ENCODE measurements at places on chromosomes 11 and 22.

DNA sequence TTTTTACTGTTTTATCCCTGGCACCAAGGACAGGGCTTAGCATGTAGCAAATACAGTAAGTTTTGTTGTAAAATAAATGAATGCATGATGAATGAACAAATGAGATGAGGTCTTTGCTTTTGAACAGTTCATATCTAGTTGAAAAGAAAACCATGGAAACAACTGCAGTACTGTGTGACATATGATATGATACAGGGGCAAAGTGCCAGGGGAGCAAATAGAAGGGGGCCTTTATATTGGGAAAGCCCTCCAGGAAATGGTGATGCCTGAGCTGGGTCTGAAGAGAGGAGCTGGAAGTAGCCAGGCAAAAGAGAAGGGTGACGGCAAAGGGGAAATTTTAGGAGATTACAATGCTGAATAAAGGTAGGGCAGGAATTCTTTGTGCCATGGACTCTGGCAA lies 63.8 kb upstream of the UCP3 start:
- peak; percentile 31 for DNase-seq

- DNase-seq = no peak
Observed at GRCh38 chr11:109859045-109859724, 234.0 kb upstream of the ZC3H12C start.

DNA sequence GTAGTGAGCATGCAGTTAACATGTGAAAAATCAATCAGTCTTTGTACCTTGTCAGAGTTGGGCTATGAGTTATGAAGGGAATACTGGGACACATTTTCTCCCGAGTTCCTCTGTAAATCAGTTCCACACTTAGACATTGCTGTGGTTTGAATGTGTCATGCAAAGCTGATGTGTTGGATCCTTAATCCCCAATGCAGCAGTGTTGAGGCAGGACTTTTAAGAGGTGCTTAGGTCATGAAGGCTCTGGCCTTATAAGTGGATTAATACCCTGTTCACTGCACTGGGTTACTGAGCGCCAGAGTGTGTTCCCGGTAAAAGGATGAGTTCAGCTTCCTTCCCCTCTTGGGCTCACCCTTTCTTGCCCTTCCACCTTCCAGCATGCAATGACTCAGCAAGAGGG lies 742.1 kb upstream of the TENM4 start:
- no peak for DNase-seq

GRCh38 chr22:44710474-44711240 lies 8.7 kb downstream of the PRR5 start:
- DNase-seq = no peak

- no peak for DNase-seq
Observed at GRCh38 chr11:83571302-83571701, 285.1 kb upstream of the CCDC90B start.

DNA sequence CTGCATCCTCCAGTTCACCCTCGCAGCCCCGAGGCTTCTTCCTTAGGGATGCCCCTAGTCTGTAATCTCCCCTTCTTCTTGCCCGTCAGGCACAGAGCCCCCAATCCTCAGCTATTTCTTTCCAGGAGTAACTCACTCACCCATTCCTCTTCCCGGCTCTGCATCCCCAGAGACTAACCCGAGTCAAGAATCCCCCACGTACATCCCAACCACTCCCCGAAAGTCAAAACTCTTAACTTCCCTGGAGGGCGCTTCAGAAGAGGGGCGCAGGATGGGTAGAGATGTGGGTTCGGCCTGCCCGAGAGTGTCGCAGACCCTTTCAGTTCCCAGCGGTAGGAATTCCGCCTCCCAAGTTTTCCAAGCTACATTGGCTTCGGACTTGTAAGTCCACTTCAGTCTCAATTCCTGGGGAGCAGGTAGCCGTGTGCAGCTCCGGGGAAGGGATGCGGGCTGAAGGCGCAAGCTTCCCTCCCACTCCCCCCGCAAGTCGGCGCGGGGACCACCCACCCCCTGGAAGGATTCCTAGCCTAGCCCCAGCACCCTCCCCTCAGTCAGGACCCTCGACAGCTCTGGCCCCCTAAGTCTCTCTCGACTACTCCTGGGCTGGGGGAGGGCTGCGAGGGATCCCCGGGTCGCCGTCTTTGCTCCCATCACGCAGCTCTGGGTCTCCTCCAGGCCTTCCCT lies 871 bp downstream of the BDNF start:
- no peak for DNase-seq

- peak; percentile 65 for DNase-seq
Observed at GRCh38 chr11:18720808-18721560, 5.0 kb downstream of the IGSF22 start.

- no peak for DNase-seq
Observed at GRCh38 chr11:104152941-104153505, 10.9 kb downstream of the PDGFD start.

DNA sequence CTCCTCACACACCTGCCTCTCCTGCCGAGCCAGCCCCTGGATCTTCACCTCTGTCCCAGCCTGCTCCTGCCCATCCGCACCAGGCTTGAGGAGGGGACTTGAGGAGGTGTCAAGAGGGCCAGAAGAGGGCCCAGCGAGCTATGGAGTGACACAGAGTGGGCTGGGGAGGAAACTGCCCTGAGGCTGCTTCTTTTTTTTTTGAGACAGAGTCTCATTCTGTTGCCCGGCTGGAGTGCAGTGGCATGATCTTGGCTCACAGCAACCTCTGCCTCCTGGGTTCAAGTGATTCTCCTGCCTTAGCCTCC lies 21.9 kb upstream of the CDON start:
- no peak for DNase-seq

- no peak for DNase-seq
Observed at GRCh38 chr11:104897891-104898684, at the start of gene CASP12. TSS of gene CASP12 (minus strand) at chr11:104898460.

GRCh38 chr22:42608823-42609361 lies 5.8 kb downstream of the POLDIP3 start:
- peak; percentile 52 for DNase-seq

- DNase-seq = no peak
Observed at GRCh38 chr11:68818181-68818580, 23.5 kb downstream of the CPT1A start.

DNA sequence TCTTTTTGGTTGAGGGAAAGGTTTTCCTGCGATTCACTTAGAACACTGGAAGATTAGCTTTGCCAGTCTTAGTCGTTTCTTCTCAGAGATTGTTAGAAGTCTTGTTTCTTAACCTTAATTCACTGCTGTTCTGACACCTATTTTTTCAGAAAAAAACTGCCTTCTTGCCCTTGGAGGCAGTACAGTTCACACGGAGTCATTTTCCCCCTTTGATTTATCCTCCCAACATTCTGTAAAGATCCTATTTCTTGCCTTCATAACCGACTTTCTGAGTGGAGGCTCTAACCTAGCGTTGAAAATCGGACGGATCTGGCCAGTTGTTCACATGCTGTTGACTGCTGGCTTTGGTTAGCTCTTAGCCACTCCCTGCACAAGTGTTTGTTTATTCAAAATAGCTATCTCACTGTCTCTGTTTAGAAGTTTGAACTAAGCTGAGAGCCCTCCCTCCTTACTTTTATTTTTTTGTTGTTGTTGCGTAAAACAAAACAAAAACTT lies 737 bp downstream of the BCL2L13 start:
- DNase-seq = peak; percentile 2

DNA sequence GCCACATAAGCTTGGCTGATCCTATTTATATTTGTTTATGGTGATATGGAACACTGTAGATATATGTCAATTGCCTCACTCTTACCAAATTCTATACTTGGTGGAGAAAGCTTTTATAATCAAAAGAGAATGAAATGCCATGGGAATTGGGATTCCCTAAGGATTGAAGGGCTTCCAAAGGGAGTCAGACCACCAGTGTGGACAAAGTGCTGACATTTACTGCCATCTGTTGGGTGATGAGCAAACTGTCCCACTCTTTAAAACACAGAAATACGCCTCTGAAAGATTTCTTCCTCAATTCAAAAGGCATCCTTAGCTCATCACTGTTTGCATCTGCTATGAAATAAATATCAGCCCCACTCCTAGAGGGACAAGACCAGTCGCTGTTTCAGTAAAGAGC lies 7.1 kb downstream of the SLC1A2 start:
- DNase-seq = peak; percentile 21

- DNase-seq = no peak
Observed at GRCh38 chr11:131681920-131682319, 311.5 kb downstream of the NTM start.

- DNase-seq = no peak
Observed at GRCh38 chr11:636511-637332, at the start of gene DRD4. TSS of gene DRD4 (plus strand) at chr11:637269. CDS start at chr11:637305, 36 bp downstream.

GRCh38 chr11:84990141-84990540 lies 637.0 kb downstream of the DLG2 start:
- DNase-seq = no peak

DNA sequence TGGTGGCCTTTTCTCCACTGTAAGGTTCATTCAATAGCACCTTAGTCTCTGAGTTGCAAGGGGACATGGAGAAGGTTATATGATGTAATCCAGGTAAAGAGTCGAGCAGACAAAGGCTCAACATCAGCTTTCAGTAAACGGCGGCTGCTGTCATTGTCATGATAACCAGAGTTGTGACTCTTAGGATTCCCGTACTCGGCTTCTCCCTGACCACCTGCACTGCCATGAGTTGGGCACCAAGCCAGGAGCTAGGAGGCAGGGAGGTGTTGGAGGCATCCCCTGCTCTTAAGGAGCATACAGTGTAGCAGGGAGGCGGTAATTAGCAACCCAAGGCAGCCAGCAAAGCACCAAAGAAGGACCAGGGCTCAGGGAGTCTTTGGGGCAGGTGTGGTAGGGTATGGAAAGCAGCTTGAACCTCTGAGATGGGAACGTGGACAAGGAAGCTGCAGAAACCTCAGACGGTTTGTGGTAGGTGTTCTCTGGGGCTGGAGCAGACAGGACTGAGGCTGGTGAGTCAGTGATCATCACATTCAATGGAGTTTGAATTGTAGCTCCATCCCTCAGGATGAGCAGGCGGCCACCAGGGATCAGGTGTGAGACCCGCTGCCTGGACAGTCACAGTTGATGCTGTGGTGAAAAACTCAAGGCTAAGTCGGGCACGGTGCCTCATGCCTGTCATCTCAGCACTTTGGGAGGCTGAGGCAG lies 31.7 kb downstream of the LIF start:
- peak; percentile 51 for DNase-seq

- no peak for DNase-seq
Observed at GRCh38 chr11:35116245-35116644, 22.7 kb upstream of the CD44 start.

DNA sequence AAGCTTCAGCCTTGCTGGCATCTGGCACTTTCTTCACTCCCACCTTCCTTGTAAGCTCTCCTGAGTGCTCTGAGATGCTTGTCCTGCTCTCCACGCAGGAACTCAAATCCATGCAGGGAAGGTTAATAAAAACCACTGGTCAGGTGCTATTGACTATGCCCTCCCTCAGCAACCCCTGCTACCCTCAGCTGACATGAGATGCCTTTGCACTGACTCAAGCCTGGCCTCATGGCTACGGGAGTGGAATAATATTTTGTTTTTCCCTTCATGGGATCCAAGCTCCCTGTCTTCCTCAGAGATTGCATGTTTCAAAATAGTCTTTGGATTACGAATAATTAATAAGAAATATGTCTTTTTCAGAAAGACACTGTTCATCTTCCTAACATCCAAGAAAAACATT lies 31.7 kb upstream of the ABCC8 start:
- no peak for DNase-seq

DNA sequence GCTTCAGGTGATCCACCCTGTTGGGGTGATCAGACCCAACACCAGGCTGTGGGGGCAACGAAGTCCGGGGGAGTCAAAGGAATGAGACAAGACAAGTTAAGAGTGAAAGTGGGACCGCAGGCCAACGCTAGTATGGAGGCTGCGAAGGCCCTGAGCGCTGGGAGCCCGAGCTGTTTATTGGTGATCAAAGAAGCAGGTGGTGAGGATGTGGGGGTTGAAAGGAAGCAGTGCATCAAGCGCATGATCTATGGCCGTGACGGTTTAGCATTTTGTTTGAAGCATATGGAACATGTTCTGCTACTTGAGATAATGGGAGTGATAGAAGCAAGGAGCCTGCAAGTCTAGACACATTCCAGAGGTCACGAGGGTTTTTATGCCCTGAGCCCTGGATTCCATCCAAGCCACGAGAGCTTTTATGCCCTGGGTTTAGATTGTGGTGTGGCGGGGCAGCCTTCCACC lies 49.5 kb downstream of the MCHR1 start:
- DNase-seq = no peak

- DNase-seq = no peak
Observed at GRCh38 chr22:24443668-24444067, 16.3 kb downstream of the ADORA2A start.

DNA sequence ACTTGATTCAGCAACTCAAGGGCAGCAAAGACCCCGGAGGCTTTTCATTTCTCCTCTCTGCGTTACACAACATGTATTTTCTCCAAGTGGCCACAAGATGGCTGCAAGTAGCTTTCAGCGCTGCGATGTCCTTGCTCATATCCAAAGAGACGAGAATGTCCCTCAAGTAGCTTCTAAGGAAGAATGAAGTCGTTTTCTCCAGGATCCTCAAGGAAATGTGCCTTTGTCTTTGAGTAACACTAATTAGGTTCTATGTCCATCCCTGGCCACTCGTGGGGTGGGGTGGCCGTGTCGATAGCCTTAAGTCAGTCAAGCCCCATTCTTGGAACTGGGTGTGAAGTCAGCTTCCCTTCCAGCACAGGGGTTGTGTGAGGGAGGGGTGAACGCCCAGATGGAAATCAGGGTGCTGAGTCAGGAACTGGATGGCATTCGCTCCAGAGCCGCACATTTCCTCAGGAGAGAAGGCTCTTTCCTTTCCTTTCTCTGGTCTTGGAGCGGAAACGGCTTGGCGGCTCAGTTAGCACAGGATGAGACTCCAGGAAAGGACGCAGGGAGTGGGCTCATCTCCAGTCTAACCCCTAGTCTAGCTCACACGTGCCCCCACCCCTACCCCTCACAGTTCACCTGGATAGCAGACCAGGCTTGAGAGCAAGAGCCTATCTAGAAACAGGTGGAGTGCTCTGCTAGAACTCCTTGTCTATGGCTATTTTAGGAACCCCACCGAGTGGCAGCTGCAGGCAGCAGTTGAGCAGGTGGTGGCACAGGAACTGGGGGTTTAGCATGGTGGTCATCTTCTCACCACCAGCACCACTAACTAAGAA lies 44.3 kb downstream of the NNMT start:
- DNase-seq = peak; percentile 77

DNA sequence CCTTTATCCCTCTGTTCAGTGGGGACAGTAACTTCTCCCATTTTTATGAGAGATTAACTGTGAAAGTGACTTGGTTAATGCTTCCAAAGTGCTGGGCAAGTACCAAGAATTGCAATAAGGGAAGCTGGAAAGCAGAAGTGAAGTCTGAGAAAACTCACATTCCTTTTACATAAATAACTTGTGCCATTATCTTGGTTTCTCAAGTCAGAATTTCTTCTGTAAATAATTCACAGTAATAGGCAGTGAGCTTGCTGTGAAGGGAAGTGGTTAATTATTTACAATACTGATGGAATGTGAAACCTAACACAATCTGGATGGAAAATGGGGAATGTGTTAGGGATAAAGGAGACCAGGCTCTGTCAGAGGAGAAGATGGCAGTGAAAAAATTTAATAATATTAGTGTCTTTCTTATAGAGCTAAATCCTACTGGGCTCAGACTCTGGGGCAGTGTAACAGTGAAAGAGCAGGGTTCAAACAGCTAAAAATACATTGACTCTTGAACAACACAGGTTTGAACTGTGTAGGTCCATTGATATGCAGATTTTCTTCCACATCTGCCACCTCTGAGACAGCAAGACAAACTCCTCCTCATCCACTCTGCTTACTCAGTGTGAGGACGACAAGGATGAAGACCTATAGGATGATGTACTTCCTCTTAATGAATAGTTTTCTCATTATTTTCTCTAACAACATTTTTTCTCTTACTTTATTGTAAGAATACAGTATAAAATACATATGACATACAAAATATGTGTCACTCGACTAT lies 251.5 kb upstream of the ISX start:
- no peak for DNase-seq

Data from COR-L47 (cell line).